ENCODE measurements at places on chromosomes 7 and 10.

GRCh38 chr7:28855538-28856217, 102.5 kb downstream of the TRIL start:
- DNase-seq = no peak

DNA sequence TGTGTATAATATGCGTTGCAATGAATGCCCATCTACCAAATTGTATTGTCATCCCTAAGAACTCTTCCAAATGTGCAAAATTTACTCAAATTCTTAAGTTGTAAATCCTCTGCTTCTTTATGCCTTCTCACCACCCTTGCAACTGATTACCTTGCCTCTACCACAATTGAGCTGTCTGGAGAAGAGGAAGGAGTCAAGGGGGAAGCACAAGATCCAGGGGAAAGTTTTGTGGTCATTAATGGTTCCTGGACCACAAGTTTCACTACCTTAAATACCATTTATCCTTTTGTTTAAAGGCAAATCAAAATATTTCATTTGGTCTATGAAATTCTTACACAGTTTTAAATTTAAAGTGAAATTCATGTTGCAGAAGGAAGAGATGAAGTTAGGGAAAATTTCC, 16.7 kb downstream of the CRPPA start:
- peak; percentile 73 for DNase-seq

- no peak for DNase-seq
Measured at GRCh38 chr10:97515271-97515978, 16.7 kb downstream of the UBTD1 start.

DNA sequence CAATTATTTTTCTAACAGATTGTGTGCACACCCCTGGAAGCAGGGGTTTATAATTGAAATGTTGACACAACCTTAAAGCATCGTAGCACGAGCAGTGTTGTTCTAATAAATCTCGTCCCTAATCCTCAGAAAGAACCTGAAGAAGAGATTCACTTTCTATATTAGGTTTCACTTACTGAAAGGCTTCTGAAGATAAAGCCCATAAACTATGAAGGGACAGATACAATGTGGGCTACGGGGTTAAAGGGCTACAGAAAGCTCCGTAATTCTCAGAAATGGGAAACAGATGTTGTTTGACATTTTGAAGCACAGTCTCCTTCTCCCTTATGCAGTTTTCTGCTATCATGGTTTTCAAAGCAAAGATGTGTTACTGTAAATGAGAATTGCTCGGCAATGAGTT, 479.6 kb downstream of the GATA3 start:
- DNase-seq = no peak

DNA sequence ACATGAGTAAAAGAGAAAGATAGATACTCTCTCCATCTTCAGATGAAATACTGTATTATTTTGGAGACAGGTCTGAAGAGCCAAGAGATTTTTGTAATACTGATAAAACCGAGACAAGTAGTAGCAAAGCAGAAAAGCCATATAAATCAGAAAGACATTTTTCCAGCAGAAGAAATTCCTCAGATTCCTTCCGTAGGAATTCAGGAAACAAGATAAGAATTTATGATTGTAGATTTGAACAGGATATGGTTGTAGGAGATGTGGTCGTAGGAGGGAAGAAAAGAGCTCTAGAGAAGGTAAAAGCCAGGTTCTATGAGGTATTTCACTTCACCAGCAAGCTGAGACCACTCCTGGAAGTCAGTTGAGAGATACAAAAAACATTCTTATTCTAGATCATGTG, 17.6 kb upstream of the AASS start:
- no peak for DNase-seq

- no peak for DNase-seq
Measured at GRCh38 chr7:135179321-135179925, 8.9 kb upstream of the CYREN start.

DNA sequence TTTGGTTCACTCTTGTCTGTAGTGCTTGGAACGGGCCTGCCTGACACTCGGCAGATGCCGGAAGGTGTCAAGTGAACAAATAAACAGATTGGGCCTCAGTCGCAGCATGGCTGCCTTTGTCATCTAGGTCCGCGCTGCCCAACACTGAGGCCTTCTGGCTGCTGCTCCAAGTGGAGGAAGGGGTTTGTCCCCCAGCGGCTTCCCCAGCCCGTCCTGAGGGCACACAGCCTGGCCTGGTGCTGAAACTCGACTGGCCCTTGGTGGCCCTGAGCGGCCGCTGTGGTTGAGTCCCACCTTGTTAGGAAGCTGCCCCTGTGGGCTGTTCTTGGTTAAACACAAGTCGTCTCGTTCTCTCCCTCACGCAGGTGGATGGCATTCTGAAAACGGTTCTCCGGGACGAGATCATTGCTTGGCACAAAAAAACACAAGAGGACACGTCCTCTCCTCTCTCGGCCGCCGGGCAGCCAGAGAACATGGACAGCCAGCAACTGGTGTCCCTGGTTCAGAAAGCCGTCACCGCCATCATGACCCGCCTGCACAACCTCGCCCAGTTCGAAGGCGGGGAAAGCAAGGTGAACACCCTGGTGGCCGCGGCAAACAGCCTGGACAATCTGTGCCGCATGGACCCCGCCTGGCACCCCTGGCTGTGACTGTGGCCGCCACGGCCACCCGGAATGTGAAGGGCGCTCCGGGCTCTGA, 132.1 kb downstream of the SMURF1 start:
- no peak for DNase-seq

DNA sequence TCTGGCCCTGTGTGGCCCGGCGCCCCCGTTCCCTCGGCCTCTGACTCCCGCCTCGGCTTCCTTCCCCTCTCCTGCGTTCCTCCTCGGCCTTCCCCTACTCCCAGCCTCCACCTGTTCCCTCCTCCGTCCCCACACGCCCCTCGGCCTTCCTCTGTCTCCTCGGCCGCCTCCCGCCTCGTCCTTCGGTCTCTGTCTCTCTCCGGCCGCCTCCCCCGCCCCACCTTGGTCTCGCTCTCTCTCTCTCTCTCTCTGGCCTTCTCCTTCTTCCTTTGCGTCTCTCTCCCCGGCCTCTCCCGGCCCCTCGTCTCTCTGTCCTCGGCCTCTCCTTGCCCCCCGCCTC, 588 bp downstream of the GET4 start:
- DNase-seq = peak; percentile 58

DNA sequence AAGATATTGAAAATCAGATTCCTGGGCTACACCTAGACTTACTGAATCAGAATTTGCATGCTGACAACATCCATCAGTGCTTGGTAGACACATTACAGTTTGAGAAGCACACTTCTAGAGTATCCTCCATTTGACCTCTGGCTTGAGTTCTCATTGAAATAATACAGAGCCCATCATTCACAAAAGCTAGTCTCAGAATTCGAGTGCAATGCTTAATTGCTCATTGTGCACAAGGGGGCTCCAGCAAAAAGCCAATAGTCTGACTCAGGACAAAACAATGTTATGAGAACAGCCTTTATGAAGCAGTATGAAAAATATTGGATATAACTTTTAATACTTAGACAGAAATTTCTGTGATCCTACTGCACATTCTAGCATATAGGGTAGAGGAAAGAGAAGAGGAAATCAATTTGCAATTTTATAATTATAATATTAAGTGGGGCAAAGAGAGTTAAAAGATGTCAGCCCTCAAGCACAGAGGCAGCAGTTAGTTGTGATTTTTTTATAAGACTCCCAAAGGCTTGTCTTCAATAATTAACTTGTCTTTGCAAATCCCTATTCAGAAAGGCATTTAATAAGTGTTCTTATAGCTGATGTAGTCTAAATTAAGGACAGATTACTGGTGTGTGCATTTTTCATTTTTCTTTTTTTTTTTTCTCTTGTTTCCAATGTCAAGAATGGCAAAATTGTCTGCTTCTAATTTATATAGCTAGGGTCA, 105.8 kb upstream of the ANK3 start:
- no peak for DNase-seq

DNA sequence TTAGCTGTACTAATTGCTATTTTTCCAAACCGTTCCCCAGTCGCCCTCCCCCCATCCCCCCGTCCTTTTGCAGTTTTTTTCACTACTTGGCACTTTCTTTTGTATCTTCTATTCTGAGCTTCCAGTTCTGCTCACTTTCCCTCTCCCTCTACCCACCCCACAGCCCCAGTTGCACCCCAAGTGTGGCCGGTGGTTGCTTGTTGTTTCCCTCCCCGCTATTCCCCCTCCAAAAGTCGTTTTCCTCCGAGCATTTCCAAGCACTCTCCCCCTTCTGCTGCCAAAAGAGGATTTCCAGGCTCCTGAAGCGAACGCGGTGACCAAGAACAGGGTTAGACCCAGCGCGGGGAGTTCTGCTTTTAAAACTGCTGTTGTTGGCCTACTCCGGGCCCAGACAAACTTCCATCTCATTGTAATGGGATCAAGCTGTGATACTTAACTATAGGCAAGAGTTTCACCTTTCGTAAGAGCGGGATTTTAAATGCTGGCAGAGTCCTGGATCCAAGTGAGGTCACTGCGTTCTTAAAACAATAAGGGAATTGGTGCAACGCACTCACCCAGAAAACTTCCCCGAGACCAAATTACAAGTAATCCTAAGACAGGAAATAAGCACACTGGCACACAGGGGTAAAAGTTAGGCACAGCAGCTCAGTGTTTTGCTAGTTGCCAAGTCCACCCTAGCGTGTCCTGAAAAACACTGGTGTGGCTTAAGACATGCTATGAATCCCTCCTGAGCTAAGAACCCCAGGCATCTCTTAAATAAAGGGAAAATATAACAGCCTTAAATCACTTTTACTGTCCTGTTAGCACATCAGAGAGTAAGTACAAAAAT, 1.5 kb upstream of the RGS10 start:
- peak; percentile 59 for DNase-seq

DNA sequence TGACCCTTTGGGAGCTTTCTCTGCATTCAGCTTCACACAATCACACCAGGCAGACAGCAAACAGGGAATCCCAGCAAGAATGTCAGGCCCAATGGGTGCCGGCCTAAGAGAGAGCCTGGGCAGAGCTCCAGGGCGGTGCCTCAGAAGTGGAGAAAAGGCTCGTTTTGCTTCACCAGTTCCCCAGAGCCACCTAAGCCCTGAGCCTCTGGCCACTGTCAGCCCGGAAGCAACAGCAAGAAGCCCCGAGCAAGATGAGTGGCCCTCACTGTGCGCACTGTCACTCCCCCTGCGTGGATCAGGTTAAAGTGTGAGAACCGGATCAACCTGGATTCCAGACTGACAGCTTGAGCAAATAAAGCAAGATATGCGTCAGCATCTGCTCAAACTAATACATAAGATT, 14.7 kb downstream of the CNPY1 start:
- DNase-seq = no peak

- DNase-seq = no peak
Measured at GRCh38 chr10:110209926-110210673, 2.7 kb downstream of the MXI1 start.

DNA sequence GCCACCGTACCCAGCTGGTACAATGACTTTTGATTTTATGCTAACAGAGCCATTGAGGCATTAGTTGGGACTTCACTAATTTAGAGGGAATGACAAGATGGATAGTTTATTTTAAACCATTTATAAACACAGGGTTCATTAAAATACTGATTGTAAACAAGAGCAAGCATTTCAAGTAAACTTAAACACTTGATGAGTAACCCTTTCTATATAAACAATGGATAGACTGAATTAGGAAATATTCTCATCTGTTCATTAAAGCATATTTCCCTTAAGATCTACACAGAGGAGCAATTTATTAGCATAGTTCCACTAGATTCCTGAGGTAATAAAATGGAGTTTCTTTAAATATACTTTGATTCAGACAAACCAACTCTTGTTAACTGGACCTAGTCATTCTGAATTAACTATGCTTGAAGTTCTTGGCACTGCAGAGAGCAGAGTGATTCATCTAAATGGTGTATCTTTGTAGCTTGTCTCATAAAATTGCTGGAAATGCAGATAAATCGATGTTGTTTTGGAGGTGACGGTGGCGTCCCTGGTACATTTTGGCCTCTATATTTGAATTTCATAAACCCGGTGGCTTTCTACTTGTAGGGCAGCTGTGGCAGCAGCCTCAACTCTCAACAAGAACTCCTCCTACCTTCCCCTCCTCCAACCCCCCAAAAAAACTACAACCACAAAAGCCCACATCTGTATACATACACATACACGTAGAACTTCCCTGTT, 15.4 kb upstream of the VDAC2 start:
- no peak for DNase-seq

DNA sequence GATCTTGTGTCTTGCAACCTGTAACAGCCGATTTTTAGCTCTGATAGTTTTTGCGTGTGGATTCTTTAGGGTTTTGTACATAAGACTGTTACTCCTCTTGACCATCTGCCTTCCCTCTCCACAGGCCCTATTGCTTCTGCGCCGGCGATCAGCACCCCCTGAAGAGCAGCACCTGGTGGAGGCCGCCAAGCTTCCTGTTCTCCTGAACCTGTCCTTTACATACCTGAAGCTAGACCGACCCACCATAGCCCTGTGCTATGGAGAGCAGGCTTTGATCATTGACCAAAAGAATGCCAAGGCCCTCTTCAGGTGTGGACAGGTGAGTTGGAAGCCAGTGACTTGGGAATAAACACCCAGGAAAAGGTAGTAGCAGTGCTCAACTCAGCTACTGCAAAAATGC, 12.6 kb downstream of the FKBP6 start:
- DNase-seq = no peak

- no peak for DNase-seq
Measured at GRCh38 chr10:120279196-120279595, 177.8 kb upstream of the PLPP4 start.

DNA sequence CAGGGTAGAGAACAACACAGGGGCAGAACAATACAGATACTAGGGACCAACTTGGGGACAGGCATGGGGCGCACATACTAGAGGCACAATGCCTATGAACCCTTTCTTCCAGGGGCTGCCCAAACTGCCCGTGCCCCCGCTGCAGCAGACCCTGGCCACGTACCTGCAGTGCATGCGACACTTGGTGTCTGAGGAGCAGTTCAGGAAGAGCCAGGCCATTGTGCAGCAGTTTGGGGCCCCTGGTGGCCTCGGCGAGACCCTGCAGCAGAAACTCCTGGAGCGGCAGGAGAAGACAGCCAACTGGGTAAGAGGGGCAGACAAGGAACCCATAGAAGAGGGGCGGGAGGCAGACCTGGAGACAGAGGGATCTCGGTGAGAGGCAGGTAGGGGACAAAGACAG, 5.8 kb downstream of the CHAT start:
- DNase-seq = no peak

GRCh38 chr10:118447478-118448270, 105.5 kb upstream of the FAM204A start:
- no peak for DNase-seq

GRCh38 chr7:8762803-8763202, 329.4 kb downstream of the NXPH1 start:
- no peak for DNase-seq

GRCh38 chr10:69492746-69493462, 41.6 kb downstream of the TSPAN15 start:
- DNase-seq = no peak

- DNase-seq = peak; percentile 58
Measured at GRCh38 chr10:2986391-2986801, 81.0 kb upstream of the PFKP start.

DNA sequence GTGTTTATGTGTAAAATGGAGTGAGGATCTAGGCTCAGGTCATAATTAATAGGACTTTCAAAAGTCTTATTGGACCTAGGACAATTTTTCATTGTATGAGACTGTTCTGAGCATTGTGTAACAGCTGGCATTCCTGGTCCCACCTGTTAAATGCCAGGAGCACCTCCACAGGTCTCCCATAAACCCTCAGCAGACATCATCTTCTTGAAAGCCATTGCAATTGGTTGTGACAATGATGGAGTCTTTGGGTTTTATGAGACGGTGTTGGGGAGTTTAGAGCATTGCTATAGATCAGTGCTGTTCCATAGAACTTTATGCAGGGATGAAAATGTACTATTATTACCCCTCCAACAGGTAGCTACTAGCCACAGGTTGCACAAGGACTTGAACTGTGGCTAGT, 108.9 kb downstream of the ORC5 start:
- no peak for DNase-seq

- no peak for DNase-seq
Measured at GRCh38 chr10:78351283-78351682, 317.6 kb downstream of the RPS24 start.

- no peak for DNase-seq
Measured at GRCh38 chr10:14356921-14357320, 26.2 kb upstream of the FRMD4A start.

All from KBM-7 (cell line).